GM12878 (cell line): ENCODE measurements at places on chromosomes 16 and 17. TPM values are rescaled to one million over a fixed set of nuclear protein-coding genes. Genes with fewer than 3 reads are reported as not detected.

Gene TNFSF12
- 1.6 and 1.9 TPM in 2 replicates for polyA plus RNA-seq

Gene NDUFAB1
- polyA plus RNA-seq, result 564 and 616 TPM in 2 replicates

Gene LDHD
- not detected in 2 replicates for polyA plus RNA-seq

Gene MSLN
- polyA plus RNA-seq, result not detected in 2 replicates
